ENCODE measurements at places on chromosomes 1 and 21.

DNA sequence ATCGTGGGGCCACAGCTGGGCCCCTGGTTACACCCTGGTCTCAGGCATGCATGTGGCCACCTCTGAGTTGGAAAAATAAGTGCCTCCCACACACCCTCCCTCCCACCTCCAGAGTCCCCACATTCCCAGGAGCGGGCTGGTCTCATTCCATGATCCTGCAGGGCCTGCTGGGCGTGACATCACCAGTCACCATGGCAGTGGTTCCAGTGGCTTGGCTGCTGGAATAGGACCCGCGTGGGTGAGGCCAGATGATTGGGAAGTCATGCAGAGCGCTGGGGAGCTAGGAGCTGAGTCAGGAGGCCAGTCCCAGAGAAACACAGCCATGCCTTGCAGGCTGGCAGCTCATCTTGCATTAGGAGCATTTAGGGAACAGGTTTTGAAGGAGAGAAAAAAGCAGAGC, 125.4 kb upstream of the TMEM51 start:
- no peak for DNase-seq

DNA sequence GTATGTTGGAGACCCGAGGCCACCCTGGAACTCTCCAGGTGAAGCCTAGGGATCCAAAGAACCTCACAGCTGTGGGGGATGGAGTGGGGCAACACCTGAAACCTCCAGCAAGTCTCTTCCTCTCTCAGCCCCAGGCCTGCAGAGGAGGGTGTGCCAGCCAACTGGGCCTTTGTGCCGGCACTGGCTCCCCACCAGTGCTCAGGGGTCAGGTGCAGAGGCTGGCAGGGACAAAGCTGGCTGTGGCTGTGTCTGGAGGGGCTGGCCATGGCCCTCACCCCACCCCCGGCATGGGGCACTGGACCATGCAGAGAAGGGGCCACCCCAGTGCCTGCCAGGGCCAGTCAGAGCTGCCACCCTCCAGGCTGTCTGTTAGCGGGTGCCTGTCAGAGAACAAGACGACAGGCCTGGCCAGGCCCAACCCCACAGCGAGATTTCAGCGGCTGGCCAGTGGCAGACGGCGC, 3.9 kb downstream of the COL18A1 start:
- no peak for DNase-seq

DNA sequence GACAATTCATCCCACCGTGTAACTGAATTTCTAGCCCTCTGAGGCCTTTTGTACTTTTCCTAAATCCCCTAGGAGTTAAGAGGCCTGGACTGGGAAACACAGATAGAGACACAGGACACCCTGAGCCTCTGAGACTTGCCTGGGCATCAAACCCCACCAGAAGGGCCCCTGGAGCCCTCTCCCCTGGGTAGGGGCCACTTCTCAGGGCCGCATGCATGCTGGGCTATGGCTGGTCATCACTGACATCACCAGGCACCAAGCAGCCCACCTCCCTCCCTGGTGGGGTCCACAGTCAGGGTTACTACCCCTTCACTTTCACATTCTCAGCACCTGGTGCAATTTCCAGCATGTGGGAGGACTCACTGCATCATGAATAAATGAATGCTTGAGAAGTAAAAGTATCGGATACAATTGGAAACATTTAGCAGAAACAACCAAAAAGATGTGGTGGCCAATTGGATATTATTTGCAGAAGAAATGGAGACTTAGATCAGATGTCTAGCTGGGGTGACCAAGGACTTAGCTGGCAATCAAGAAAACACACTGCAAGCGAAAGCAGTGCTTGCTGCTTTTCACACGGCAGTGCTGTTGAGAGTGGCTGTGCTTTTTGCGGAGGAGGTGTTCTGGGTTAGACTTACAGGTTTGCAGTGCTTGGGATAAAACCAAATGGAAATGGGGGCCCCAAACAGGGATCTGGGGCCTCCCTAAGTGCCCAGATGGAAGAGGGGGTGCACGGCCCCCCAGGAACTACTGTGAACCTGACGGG, 950 bp upstream of the KRTAP10-7 start:
- DNase-seq, result no peak

GRCh38 chr1:205769641-205770365, 5.5 kb downstream of the RAB29 start:
- no peak for DNase-seq

GRCh38 chr1:186841599-186841998, 12.8 kb downstream of the PLA2G4A start:
- DNase-seq, result no peak

GRCh38 chr1:236392182-236392581, 1.9 kb upstream of the EDARADD start:
- DNase-seq, result no peak

DNA sequence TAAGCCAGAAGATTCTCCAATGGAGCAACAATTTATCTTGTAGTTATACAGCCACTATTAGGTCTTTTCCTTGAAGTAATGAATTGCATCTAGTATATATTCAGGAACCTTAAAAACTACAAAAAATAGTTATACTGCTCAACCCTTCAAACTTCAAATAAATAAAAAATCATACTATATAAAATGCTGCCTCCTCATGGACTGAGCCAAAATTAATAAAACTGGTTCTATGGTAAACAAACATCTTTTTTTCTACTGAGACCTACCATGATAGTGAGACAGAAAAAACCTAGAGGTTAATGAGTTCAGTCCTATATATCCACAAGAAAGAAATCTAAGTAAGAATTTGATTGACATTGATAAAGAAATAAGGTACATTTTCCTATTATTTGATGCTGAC, 67.7 kb downstream of the GPATCH2 start:
- DNase-seq, result no peak

DNA sequence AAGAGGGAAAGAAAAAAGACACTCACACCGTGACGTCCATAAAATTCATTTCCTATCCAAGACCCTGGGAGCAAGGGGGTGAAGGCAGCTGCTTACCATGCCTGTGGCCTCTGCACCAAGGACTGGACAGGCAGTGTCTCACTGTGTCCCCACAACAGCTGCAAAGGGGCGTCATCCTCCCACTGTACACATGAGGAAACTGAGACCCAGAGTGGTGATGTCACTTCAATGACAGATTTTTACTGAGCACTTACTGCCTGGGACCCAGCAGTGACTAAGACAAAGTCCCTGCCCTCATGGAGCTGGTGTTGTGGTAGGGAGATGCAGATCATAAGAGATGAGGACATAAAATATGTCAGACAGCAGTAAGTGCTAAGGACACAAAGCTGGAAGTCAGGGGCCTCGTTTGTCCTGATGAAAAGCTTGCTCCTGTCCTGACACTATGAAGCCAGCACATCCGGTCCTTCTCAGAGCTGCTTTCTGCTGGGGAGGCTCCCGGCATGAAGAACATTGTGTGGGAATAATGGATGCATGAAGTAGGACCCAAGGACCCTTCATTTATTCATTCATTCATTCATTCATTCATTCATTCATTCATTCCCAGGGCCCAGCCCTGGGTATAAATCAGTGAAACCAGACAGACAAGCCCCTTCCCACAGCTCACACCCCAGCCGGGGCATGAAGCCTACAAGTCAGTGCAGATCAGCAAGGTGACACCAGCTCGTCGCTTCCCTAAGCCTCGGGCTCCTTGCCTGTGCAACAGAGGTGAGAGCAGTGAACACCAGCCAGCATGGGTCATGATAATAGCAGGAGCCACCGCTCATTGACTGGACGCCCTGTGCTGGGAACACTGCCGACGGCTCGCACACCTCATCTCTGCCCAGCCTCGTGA, 473.7 kb downstream of the MATN1 start:
- no peak for DNase-seq

DNA sequence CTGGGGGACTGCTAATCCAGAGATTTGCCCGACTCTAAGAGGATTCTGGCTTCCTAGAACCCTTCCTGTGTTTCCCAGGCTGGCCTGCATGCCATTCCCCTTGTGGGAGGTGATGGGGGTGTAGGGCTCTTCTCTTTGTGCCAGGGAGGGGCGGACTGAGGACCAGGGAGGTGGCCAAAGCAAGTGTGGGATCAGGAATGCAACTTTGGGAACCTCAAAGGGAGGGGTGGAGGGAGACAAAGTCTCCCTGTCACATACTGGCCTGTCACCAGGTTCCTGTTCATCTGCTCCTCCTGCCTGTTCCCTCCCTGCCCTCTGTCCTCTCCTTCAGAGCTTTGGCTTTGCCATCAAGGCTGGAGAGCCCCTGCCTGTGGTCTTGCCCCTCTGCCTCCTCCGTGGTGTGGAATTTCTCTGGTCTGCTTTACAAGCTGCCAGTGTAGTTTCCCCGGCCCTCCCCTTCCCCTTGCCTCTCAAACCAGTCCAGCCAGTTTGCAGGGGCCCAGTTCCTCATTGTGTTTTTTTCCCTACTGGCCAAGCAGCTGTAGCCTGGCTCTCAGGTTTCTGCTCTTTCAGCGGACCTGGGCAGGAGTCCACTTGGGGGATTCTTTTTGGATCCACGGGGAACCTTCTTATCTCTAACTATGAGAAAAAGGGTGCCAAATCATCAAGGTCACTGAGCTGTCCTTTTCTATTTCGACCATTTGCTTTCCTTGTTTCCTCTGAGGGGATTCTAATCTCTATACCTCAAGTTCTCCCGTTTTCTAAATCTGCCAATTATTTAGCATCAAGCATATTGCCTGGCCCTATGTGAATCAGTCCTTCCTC, 1.8 kb downstream of the CGN start:
- DNase-seq, result no peak

GRCh38 chr1:156248323-156248683, 447 bp upstream of the PAQR6 start:
- DNase-seq, result no peak

DNA sequence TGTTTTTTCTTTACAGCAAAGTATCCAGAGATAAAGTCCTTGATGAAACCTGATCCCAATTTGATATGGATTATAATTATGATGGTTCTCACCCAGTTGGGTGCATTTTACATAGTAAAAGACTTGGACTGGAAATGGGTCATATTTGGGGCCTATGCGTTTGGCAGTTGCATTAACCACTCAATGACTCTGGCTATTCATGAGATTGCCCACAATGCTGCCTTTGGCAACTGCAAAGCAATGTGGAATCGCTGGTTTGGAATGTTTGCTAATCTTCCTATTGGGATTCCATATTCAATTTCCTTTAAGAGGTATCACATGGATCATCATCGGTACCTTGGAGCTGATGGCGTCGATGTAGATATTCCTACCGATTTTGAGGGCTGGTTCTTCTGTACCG, 6.5 kb downstream of the DEGS1 start:
- DNase-seq, result no peak

GRCh38 chr1:115732316-115732715, 36.2 kb downstream of the CASQ2 start:
- no peak for DNase-seq

DNA sequence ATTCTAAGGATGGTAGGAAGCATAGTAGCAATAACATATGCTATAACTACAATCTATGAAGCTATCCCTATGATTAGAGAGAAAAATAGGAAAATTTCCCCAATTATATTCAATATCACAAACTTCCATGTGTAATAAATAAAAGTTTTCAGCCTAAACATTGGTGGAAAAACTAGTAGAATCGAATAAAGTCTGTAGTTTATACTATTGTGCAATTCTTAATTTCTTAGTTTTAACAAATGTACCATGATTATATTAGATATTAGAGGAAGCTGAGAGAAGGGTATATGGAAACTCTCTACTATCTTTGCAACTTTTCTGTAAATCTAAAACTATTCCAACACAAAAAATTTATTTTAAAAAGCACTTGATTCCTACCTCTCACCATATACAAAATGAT, 13.8 kb upstream of the GFI1 start:
- DNase-seq, result no peak

GRCh38 chr1:55310505-55310971, 95.4 kb upstream of the USP24 start:
- DNase-seq, result peak; percentile 48

- peak; percentile 32 for DNase-seq
Measured at GRCh38 chr21:41923631-41924367, 30.0 kb downstream of the C2CD2 start.

DNA sequence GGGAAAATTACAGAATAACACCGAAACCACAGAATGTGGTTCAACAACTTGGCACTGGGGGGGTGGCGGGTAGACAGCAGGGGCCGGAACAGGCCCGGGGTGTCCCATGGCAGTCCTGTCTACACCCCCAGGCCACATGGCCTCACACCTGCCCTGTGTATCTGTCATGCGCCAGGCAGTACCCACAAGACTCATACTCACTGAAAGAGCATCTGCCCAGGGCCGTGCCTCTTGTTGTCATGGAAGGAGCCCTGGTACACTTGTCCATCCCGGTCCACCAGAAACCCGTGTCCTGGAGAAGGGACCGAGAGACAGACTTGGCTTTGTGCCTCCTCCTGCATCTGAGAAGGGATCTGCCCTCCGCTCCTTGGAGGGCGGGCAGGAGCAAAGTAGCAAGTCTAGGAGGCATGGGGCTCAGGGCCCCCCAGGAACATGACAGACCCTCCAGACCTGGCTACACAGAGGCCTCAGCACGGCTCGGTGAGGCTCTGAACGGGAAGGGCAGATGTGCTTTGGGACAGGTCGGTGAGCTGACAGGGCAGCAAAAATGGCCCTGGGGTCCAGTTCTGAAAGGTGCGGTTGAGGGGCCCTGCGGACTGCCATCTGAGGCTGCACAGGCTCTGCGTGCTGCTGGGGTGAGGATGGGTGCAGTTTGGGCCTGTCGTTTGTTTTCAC, 5.6 kb downstream of the MORN1 start:
- DNase-seq, result no peak

DNA sequence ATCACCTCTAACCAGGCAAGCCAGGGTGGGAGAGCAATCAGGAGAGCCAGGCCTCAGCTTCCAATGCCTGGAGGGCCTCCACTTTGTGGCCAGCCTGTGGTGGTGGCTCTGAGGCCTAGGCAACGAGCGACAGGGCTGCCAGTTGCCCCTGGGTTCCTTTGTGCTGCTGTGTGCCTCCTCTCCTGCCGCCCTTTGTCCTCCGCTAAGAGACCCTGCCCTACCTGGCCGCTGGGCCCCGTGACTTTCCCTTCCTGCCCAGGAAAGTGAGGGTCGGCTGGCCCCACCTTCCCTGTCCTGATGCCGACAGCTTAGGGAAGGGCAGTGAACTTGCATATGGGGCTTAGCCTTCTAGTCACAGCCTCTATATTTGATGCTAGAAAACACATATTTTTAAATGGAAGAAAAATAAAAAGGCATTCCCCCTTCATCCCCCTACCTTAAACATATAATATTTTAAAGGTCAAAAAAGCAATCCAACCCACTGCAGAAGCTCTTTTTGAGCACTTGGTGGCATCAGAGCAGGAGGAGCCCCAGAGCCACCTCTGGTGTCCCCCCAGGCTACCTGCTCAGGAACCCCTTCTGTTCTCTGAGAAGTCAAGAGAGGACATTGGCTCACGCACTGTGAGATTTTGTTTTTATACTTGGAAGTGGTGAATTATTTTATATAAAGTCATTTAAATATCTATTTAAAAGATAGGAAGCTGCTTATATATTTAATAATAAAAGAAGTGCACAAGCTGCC, 19.8 kb downstream of the CSF1 start:
- no peak for DNase-seq

GRCh38 chr1:49171941-49172593, 395.4 kb upstream of the BEND5 start:
- DNase-seq, result no peak

DNA sequence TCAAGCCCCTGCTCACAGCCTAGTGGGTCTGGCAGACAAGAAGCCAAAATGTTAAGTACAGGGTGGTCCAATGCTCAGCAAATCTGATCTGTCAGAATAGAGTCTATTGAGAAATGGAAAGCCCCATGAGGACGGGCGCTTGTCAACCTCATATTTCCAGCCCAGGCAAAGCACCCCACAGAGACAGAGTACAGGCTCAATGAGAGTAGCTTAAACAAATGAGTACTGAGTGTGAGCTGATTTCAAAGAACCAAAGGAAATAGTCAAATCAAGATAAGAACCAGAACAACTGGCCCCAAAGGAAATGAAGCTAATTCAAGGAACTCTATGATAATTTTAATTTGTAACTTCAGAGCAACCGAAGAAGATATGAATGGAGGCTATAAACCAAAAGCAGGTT, 44.6 kb upstream of the SLC30A1 start:
- DNase-seq, result peak; percentile 17
